Right ventricle myocardium inferior (tissue), 1 donor: ENCODE measurements at places on chromosomes 2 and 18. TPM values are rescaled to one million over a fixed set of nuclear protein-coding genes. Genes with fewer than 3 reads are reported as not detected.

- DNase-seq, result peak; percentile 63
Observed at GRCh38 chr18:10660179-10660884, 134.5 kb downstream of the NAPG start.

NEB gene
- total RNA-seq, result 0.87 TPM

- DNase-seq, result no peak
Observed at GRCh38 chr18:76410660-76411417, 84.2 kb downstream of the ZNF516 start.

- DNase-seq, result no peak
Observed at GRCh38 chr2:60408207-60408606, 145.2 kb downstream of the BCL11A start.

- no peak for DNase-seq
Observed at GRCh38 chr18:79912409-79912991, 39.0 kb downstream of the SLC66A2 start.

CHN1 gene
- 11.7 TPM for total RNA-seq

CDH20 gene
- not detected for total RNA-seq

DNA sequence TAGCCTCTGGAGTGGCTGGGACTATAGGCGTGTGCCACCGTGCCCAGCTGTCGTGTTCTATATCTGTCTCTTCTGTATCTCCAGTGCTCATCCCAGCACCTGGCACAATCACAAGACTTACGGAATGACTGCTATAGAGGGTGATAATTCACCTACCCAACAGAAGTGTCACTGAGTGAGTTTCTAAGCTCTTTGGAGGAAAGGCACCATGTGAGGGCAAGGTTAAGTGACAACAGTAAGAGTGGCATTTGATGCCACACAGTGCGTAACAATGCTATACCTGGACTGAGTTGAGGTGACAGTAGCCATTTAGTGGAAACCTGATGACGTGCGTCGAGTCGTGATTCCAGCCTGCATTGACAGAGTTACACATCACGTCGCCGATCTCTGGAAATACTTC, 89.0 kb downstream of the KCTD1 start:
- no peak for DNase-seq

DNA sequence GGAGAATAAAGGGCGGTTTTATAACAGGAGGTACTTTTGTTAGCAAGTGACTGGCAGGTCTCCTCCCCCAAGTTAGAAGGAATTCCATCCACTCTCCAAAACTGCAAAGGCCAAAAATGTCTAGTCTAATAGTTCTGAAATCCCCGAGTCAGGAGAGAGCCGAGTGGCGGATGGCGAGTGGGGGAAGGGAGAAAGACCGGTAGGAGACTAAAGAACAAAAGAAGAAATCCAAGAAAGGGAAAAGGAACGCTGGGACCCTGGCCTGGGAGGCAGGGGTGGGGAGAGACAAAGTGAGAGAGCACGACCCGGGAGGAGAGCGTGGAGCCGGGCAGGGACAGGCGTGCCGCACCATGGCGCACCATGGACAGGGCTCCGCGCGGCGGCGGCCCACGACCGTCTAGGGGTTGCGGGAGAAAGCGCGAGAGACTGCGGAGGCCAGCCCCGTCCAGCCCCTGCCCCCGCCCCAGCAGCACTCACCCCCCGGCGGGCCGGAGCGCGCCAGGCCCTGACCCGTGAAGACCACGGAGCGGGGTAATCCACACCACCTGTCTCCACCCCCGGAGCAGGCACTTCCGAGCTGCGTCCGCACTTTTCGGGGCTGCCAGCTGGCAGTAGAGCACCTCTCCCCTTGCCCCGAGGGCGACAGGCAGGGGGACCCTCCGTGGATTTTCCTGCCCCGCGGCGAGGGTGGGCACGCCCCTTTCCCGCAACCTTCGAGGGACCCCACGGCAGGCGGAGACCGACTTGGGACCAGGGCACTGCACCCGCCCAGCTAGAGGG, 1.6 kb downstream of the CDH2 start:
- no peak for DNase-seq

DNA sequence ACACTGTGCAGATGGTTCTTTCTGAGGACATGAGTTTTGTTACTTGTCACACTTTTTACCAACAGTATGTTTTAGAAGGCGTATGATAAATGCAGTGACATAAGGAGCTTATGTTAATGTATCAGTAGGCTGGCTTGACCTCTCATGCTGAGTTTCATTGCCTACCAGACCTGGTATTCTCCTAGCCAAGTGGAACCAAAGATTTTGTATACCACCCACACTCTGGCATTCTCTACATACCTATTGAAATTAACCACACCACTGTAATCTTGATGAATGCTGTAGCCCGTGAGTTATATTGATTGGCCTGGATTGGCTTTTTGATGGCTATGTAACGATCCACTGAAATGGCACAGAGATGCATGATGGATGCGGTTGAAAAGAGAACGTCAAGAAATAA, 11.4 kb downstream of the HTR2B start:
- DNase-seq, result no peak

- no peak for DNase-seq
Observed at GRCh38 chr18:56823986-56824565, 172.9 kb downstream of the WDR7 start.
